Lower lobe of right lung (tissue), 2 donors: ENCODE measurements at places on chromosomes 2 and 18. TPM values are rescaled to one million over a fixed set of nuclear protein-coding genes. Genes with fewer than 3 reads are reported as not detected.

GRCh38 chr2:68974251-68974650 is at the start of gene GKN1:
TSS of gene GKN1 (plus strand) at chr2:68974636. CDS start at chr2:68974678, 42 bp downstream.
- DNase-seq, result no peak

- no peak for DNase-seq
These were observed 1293.7 kb upstream of the SLC39A10 start for GRCh38 chr2:194363295-194363694.

GRCh38 chr18:79242246-79242645 is 153.5 kb upstream of the NFATC1 start:
- no peak for DNase-seq

- DNase-seq, result no peak
These were observed 3.8 kb upstream of the SESTD1 start for GRCh38 chr2:179268277-179268925.

DNA sequence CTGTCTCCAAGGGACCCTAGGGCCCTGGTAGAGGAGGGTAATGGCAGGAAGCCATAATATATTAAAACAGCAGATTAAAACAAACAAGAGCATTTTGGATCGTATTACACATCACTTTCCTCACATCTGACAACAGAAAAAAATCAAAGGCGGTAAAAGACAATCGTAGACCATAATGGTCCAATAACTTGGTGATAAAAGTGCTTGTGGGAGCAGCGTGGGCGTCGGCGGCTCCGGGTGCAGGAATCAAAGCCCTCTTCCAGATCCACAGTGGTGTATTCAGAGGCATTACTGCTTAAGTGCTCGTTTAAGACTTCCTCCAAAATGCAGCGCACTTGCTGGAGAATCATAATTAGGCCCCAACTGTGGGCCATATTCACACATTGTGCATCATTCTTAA is 68.0 kb downstream of the FECH start:
- DNase-seq, result no peak

- DNase-seq, result peak; percentile 79
These were observed 1.9 kb downstream of the GLB1L start for GRCh38 chr2:219243291-219243761.

DNA sequence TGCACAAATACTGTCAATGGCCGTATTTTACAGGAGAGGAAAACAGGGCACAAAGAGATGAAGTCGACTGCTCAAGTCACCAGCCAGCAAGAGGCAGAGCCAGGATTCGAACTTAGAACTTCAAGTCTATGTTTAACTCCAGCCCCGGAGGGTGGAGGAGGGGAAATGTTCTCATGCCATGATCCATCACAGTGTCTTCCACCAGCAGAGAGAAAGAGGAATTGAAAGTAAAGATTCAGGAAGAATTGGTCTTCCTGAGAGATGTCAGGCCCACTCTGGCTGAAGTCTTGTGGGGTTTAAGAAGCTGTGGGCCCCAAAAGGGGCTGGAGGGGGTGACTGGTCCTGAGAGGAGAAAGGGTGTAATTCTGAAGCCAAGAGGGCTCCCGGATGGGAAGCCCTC is 260.0 kb downstream of the TNS1 start:
- DNase-seq, result no peak

GRCh38 chr2:126482582-126483464 is 173.1 kb upstream of the GYPC start:
- no peak for DNase-seq

- no peak for DNase-seq
These were observed 631.8 kb upstream of the RAB6C start for GRCh38 chr2:129347486-129348217.

DNA sequence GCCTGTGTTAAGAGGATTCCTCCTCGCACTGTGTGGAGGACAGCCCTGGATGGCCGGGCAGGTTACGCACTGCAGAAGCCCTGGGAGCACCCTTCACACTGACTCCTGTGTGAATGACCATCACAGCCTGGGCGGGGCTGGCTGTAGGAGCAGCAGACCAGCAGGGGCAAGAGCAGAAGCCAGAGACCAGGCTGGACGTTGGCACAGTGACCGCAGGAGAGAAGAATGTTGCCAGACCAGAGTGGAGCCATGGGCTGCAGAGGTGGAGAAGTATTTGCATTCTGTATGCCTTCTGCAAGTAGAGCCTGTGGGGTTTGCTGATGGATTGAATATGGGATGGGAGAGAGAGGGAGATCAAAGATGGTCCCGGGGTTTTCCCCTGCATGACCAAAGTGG is 23.1 kb downstream of the LRRFIP1 start:
- peak; percentile 82 for DNase-seq

Gene AQP12A
- total RNA-seq, result not detected

Gene VAMP8
- 272 TPM for total RNA-seq

Gene ZNF804A
- total RNA-seq, result 1.3 TPM

Gene ZDBF2
- 8.1 TPM for total RNA-seq

Gene GALR1
- total RNA-seq, result not detected

Gene TRIM43
- total RNA-seq, result not detected

Gene HOXD3
- total RNA-seq, result 0.47 TPM

Gene RBM44
- total RNA-seq, result 0.59 TPM
